Endothelial cell of umbilical vein (primary cell): ENCODE measurements at places on chromosomes 2 and 18. TPM values are rescaled to one million over a fixed set of nuclear protein-coding genes. Genes with fewer than 3 reads are reported as not detected.

DNA sequence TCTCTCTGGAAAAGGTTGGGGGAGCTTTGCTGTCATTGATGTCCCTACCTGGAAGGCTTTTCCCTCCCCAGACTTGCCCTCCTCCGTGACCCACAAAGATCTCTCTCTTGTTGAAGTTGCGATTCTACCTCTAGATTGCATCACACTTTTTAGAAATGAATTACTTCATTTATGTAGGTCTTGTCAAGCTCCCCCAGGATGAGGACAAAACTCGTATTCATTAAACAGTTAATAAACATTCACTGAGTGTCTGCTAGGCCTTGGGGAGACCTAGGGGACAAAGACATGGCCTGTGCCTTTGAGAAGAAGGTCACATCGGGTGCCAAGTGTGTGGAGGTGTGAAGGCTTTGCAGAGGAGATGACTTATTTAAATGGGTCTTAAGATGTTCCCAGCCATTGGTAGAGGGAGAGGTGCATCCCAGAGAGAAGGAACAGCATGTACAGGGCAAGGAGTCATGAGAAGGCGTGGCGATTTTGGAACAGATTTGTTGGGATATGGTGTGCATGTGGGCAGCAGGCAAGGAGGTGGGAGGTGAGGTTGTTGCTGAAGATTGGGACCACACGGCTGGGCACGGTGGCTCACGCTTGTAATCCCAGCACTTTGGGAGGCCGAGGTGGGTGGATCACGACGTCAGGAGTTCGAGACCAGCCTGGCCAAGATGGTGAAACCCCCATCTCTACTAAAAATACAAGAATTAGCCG, 9.8 kb upstream of the YWHAQ start:
- DNase-seq, result no peak

DNA sequence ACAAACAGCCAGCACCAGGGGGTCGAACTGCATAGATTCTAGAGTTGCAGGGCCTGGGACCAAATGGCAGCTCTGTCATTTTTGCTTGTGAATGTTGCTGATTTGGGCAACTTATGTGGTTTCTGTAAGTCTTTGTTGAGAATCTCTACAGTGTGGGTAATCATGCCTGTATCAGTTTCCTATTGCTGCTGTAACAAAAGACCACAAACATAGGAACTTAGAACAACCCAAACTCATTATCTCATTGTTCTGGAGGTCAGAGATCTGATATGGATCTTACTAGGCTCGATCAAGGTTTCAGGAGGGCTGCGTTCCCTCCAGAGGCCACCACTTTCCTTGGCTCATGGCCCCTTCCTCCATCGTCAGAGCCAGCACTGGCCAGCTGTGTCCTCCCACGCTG, 86.8 kb upstream of the SH3BP4 start:
- DNase-seq, result no peak

- no peak for DNase-seq
Observed at GRCh38 chr2:215391531-215391930, 44.3 kb downstream of the FN1 start.

The C2orf66 gene
- polyA plus RNA-seq, result 0.54 and 0.59 TPM in 2 replicates

GRCh38 chr18:74222710-74223494, 68.9 kb downstream of the CYB5A start:
- DNase-seq, result no peak

The ANKRD29 gene
- polyA plus RNA-seq, result 0.03 and 0.18 TPM in 2 replicates

The NAT8 gene
- polyA plus RNA-seq, result 0.19 and 0.25 TPM in 2 replicates

DNA sequence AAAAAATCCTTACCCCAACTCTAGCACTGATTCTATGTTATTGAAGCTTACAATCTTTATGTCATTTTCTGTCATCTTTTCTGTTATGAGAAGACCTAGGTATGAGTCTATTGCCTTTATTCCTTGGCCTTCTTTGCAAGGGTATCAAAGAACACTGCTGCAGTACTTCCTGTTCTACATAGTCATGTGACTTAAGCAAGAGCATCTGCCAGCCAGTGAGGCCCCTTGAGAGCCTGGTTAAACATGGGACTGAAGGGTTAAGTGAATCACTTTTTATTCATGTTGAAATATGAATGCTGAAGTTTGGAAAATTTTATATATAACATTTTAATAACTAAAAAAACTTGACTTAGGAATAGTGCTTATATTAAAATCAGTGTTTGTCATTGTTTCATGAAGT, 844 bp upstream of the CPS1 start:
- DNase-seq, result no peak

DNA sequence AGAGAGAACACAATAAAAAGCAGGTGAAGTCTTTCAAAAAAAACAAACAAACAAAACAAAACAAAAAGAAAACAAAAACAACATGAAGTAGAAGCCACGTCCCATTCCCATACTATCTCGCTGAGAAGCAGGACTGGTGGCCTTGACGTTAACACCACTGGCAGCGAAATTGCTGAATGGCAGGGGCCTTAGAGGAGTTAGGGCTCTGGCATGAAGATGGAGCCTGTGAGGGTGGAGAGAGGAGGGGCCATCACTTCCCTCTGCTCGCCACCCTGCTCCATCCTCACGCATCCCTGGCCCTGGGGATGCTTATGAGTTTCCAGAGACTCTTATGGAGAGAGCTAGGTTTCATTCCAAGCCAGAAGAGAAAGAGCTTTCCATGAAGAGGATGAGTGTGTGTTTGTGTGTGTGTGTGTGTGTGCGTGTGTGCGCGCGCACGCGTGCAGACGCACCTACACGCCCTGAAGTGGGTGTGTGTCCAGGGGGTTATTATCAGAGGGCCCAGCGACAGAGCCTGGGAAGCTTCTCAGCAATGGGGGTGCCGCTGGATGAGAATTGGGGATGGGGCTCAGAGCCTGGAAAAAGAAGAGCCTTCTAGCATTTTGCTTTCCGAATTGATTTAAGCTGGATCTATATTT, 20.4 kb upstream of the IMPA2 start:
- DNase-seq, result no peak

DNA sequence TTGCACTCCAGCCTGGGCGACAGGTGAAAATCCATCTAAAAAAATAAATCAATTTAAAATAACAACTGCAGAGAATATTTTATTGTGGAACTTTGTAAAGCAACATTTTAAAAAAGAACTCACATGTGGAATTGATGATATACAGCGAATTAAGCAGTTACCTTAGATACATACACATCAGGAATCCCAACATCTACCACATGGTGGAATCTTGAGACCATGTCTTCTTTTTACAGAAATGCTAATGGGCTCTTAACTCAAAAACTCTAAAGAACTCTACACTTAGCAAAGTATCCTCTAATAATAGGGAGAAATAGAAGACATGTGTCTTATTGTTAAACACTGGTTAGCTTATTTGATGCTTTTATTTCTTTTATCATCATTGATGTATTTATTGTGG, 373.6 kb downstream of the CDH7 start:
- DNase-seq, result no peak

GRCh38 chr2:28487258-28487657, 8.6 kb upstream of the PLB1 start:
- DNase-seq, result no peak

DNA sequence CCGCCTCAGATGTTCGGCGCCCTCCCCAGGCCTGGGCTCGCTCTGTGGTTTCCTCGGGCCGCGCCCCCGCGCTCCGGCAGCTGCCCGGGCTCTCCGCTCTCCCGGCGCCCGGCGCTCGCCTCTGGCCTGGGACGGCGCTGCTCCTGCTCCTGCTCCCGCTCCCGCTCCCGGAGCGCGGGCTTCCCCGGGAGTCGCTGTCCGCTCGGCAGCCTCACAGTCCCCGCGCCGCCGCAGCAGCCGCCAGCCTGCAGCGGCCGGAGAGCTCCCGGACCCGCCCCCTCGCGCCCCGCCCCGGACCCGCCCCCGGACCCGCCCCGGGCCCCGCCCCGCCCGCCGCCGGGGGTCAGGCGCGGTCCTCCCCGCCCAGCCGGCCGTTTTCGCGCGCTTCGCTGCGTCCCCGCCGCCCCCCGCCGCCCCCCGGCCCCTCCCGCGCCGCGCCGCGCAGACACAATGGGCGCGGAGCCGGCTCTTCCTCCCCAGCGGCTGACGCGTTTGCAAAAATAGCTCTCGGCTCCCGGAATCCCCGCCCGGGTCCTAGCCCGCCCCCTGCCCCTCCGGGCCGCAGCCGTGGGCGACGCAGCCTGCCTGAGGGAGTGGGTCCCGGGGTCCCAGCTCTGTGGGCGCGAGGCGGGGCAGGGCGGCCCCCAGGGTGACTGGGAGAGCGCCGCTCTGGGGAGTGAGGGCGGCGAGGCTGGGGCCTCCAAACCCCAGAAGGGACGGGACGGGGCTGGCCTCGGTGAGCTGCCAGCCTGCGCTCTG, at the start of gene ARL4C:
ARL4C (minus strand) TSS at position 247 of the 759 bp plus-strand sequence. CDS start 495 bp downstream, outside the sequence.
- DNase-seq, result peak; percentile 74

DNA sequence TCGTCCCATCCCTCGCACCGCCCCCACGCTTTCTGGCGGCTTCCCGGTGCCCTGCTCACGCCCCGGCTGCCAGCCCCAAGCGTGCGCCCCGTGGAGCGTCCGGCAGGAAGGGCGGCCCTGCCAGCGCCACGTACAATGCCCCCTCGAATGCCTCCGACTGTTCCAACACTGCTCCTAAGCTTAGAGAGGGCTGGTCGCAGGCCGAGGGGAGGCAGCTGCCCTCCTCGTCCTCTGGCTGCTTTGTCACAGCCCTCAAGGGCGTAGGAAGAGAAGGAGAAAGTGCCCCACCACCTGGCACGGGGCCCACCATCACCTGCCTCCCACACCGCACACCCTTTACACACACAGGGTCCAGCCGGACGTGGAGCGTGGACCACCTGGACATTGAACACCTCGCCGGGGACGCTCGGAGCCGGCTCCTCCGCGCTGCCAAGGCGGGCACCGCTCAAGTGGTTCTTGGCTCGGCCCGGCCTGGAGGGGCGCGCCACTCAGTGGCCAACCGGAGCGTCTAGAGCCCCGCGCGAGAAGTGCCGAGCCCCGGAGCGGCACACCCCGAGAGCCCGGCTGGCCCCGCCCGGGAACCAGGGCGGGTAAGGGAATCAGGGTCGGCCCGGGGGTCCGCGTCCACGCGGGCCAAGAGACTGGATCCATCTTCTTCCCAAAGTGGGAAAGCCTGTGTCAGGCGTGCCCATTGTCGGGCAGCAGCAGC, 830 bp downstream of the DNER start:
- DNase-seq, result no peak

GRCh38 chr18:79960921-79961526, 3.4 kb upstream of the HSBP1L1 start:
- no peak for DNase-seq

- DNase-seq, result no peak
Observed at GRCh38 chr2:19733951-19734425, 167.8 kb downstream of the TTC32 start.

DNA sequence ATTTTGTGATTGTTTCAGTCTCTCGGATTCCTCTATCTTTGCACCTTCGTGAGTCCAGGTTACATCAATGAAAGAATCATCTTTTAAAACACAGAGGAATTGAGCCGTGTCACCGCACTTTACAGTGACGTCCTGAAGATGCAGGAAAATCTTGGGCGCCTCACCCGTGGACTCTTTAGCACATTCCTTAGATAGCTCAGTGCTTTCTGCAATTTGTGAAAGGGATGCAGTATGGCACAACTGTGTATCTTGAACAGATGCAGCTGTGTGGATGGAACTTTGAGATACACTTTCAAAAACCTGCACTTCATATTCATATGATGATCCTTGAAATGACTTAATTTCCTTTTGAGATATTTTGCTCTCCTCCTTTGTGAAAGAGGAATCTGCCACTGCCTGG, 50.9 kb downstream of the TTN start:
- DNase-seq, result no peak

The IMPACT gene
- polyA plus RNA-seq, result 12.5 and 15.4 TPM in 2 replicates

DNA sequence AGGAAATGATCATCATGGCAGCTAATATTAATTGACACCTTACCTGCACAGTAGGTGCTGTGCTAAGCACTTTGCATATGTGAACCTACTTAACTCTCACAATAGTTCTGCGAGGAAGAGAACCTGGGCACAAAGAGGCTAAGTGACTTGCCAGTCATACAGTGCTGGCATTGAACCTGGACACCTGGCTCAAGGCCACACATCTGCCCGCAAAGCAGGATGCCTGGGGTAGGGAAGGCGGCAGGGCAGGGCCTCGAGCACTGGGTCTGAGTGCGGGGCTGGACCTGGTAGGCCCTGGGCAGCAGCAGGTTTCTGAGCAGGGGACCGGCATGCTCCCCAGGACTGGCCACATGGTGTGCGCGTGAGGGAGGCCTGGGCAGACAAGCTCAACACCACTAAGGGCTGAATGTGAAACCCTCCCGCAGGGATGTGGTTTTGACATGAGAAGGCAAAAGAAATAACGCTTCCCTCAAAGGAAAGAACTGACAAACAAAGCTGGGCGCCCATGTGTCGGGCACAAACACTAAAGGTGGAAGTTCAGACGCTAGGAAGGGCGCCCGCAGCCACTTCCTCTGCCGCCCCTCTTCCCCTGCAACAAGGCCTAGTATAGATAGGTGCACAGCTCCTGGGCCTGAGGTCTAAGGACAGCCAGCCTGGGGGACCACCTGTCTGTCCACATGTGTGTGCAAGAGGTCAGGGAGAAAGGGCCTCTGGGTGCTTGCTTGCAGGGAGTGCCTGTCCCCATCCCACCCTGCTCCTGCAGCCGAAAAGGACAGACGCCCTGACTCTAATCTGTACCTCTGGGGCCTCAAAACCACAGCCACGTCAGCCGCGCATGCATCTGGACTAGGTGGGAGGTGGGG, 92.5 kb downstream of the ZFP36L2 start:
- DNase-seq, result no peak

DNA sequence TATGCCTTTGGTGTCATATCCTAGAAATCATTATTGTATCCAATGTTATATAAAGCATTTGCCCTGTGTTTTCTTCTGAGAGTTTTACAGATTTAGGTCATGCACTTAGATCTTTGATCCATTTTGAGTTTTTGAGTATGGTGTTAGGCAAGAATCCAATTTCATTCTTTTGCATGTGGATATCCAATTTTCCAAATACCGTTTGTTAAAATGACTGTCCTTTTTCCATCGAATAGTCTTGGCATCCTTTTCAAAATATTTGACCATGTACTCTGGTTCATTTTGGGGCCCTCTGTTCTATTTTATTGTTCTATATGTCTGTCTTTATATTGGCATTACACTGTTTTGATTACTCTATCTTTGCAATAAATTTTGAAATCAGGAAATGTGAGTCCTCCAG, 23.8 kb upstream of the KCNJ13 start:
- peak; percentile 51 for DNase-seq

DNA sequence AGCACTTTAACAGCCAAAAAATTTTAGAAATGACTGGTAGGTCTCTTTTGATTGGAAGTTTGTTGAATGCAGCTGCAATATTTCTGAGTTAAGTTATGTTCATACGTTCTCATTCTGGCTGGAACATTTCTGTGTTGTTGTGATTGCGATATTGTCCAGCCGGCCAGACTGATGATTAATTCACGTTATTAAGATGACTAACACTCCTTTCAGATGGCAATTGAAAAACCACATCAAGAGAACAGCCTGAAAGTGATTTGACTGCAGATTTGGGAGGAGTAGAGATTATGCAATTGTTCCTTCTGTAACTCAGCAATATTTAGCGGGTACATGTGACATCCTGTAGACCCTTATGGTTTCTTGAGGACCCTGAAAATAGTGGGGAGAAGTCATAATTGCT, 133.7 kb downstream of the FBXO15 start:
- DNase-seq, result no peak

DNA sequence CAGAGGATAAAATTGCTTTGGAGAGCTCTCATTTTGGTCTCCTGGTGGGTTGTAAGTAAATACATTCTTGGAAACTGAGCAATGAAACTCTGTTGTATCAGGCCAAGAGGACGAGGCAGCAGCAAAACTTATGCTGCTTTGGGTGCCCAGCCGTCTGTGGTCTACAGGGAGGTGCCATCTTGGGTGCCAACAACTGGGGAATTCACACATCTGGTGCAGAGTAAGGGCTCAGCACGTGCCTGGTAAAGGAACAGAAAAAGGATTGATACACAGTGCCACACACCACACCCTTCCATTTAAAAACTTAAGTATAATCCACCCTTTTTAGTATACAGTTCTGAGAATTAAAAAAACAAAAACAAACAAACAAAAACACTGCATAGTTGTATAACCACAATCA, 221.9 kb downstream of the TSN start:
- DNase-seq, result no peak
